ENCODE measurements at places on chromosomes 4 and X.

DNA sequence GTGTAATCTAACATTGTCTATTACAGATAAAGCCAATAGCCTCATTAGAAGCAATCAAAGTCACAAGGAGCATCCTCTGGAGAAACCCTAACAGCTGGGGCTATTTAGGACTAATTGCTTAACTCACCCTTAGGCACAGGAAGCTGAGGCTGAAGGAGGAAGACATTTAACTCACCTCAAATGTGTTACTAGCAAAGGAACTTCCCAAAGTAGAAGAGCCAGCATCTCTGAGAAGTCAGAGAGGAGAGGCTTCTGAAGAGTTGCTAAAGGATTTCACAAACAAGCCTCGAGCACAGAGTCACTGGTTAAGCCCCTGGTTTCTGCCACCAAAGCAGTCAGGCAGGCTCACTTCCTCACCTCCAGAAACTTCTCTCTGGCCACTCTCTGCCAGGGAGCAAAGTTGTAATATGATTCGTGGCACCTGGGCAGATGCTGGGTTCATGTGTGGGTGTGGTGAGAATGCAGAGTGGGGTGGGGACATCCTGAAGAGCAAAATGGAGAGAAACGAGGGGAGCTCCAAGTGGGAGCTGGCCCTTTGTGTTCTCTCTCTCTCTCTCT lies 201.3 kb downstream of the HS6ST2 start:
- DNase-seq = no peak

- no peak for DNase-seq
Measured at GRCh38 chrX:70504772-70505450, 60.3 kb downstream of the DLG3 start.

- DNase-seq = no peak
Measured at GRCh38 chr4:109432696-109433095, 919 bp upstream of the SEC24B start.

DNA sequence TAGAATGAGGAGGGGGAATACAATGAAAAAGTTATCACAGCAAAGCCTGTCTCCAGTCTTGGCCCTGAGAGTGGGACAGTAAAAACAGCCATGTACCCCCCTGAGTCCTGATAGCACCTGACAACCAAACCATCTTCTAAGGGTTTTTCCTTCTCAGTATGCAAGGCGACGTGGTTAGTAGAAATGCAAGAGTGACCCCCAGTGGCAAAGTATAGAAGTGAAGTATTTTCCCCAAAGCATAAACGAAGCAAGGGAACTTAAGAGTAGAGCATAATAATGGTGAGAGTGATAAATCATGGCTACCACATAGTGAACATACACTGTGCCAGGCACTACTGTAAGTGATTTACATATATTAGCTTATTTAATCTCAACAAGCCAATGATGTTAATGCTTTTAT lies 52.8 kb downstream of the FAM47C start:
- DNase-seq = no peak

DNA sequence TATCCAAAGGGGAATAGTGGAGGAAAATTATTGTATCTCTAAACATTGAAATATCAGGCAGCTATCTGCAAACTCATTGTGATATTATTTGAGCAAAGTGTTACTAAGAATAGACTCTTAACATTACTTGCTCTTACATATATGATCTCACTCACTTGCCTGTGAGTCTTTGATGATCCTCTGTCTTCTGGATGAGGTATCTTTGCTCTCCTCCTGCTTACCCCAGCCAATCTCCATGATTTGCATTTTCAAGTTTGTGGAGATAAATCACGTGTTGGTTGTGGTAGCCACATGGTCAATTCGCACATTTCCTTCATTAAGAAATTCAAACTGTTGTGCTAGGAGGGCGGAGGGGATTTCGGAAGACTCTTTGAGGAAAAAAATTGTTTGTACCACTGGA lies 169.9 kb upstream of the S100G start:
- DNase-seq = no peak

- no peak for DNase-seq
Measured at GRCh38 chr4:153731239-153731638, 28.6 kb downstream of the RNF175 start.

DNA sequence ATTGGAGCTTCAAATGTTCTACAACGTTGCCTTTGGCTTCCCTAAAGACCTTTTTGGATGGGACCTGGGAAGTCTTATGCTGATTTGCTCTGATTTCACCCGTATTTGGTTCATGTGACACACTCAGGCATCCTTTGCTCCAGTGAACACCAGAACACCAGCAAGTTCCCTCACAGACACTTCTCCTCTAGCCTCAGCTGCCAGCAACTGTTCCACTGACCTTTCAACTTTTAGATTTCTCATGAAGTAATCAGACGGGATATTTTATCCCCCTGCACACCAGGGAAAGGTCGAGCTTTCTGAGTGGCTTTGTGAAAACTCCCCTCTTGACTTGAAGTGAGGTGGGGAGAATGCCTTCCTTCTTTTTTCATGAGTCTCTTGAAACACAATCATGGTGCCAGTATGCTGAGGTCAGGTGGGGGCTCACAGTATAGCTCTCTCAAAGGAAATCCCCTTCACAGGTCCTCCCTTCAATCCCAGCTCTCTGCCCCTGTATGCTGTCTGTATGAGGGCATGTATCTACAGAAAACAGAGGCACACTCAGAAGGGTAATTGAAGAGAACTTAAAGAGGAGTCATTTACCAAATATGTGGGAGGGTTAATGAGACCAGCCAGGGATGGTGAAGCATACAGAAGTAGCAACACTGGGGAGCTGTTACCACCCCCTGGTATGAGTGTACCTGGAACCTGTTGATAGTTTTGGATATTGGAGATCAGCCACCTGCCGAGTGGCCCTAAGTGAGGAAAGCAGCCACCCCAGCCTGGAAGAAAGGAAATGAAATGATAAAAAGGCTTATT lies 62.7 kb downstream of the FGFBP1 start:
- no peak for DNase-seq

DNA sequence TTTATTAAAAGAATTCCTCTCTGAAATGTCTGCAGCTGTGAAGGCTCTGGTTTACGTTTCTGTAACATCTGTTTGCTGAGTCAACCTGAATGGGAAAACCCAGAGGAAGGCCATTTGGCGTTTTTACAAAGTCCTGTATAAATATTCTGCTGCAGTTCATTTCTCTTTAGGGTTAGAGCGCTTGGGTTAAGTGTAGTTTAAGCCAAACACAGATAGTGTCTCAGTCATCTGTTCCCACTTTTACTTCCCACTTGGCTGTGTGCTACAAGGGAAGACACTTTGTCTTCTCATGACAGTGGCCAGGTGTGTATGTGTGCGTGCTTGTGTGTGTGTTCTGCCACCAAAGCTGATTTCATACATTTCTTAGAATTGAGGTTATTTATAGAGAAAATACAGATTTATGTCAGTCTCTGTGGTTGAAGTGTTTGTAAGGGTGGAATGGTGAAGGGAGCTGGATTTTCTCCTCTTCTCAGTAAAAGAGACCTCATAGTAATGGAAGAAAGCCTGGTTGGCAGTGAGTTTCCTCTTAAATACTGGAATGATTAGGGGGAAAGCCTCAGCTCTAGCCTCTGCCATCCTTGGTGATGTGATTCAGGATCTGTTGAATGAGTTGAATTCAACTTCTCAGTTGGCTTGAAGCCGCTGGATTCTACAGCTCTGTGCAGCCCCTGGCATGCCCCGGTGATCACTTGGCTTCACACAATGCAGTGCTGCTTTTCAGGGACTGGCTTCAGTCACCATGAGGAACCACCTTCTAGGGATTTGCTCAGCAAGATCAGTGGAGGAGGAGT lies 50.6 kb downstream of the JADE1 start:
- DNase-seq = no peak

DNA sequence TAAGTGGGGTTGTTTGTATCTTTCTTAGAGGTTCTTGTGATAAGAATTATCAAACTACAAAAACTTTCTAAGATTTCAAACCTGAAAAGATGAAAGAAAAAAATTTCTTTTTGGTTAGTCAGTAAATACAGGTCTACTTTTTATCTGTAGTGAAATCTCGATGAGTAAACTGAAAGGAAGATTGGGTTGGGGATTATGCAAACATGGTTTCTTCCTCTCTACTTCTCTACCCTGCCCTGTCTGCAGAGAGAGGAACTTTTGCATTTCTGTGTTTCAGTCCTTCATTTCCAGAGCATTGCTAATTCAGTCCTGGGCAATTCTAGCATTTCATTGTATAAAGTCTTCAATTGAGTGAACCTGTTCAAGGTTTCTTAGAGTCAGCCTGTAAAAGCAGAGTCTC lies 51.6 kb upstream of the IL2 start:
- DNase-seq = no peak

- no peak for DNase-seq
Measured at GRCh38 chr4:38223306-38223705, 263.1 kb downstream of the PTTG2 start.

DNA sequence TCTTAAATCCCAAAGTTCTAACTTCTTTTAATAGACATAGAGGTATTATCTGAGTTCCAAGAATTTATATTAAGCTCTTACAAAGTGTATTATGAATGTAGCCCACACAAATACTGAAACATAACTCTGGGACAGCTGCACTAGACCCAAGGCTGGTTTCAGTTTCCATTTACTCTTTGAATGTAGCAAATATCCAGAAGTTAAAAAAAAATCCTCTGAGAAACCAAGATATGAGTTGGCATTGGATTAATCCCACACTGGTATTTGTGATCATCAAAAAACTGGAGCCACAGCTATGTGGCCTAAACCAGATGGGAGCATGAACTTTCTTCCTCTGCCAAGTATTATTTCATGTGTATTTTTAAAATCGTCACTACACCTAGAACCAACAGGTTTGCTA lies 23.6 kb upstream of the SMPX start:
- DNase-seq = no peak
